ENCODE measurements at places on chromosomes 16 and 17.
A peak's percentile ranks its signal among the peaks of the same experiment; 100 is the strongest.

DNA sequence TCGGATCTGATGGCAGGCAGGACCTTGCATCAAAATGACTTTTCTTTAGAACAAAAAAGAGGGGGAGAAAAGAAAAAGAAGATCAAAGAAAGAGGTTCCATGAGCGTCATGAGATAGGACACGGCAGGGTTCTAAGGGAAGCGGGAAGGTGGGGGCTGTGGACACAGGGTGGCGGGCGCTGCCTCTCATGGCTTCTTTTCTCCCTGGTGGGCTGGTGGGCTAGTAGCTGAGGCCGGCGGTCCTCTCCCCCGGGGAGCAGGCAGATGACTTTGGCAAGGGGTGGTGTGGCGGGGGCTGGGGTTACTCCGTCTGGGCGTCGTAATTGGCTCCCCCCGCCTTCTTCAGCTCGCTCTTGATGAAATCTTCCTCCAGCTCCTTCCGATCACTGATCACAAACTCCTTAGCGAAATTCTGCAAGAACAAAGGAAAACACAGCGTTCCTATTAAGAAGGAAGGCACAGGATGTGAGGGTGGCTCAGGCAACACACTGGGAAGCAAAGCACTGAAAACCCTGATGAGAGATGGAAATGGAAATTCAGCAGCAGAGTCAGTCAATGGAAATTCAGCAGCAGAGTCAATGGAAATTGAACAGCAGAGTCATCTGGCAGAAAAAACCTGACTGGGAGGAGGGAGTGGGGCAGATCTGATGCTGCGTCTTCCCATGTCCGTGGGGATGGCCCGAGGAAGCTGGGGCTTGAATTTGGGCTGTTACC, 51.2 kb downstream of the COTL1 start:
- DNase-seq, result no peak

- peak; percentile 95 for DNase-seq
Measured at GRCh38 chr17:41464682-41465081, 2.5 kb downstream of the KRT32 start.

DNA sequence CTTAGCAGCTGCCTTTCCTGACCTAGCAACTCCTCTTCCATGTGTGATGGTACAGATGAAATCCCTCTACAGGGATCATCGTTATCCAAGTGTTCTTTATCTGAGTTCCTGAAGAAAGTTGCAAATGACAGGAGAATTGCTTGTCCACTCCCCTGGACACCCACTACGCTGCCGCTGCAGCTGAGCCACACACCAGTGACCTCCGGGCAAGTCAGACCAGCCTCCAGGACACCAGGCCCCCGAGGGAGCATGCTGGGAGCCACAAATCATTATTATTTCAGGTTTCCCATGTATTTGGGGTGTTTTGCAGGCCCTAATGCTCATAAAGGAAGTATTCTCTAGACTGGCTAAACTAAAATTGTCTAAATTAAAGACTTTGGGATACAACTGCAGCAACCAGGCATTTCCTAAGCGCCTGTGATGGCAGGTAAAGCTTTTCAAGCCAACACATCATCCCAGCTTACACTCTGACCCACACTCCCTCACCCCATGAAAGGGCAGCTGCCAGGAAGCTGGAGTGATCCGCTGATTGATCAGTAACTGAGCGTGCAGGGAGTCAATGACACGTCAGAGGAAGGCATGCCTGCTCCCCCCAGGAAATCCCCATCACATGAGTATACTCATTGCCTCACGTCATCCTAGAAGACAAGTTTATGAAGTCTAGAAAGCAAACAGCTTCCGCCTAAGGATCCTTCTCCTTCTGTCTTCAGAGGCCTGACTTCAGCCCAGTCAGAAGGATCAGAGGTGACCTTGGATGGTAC, 14.4 kb downstream of the FA2H start:
- DNase-seq, result no peak

- no peak for DNase-seq
Measured at GRCh38 chr16:53219371-53219770, 164.6 kb downstream of the CHD9 start.

DNA sequence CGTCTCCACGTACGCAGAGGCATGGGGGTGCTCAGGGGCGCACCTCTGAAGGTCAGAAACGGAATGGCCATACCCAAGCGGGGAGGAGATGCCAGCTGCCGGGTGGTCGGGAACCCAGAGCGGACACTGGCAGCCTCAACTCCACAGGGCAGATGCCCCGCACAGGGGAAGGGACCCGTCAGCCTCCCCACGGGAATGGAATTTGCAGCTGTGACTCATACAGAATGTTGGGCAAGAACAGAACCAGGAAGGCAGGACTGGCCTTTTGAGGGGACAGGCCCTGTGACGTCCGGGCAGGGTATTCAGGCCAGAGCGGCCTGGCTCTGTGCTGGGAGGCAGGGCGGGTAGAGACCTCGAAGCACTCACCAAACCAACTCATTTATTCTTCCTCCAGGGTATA, 7.5 kb downstream of the TK1 start:
- no peak for DNase-seq

GRCh38 chr16:27027971-27028370, 38.8 kb upstream of the C16orf82 start:
- no peak for DNase-seq

DNA sequence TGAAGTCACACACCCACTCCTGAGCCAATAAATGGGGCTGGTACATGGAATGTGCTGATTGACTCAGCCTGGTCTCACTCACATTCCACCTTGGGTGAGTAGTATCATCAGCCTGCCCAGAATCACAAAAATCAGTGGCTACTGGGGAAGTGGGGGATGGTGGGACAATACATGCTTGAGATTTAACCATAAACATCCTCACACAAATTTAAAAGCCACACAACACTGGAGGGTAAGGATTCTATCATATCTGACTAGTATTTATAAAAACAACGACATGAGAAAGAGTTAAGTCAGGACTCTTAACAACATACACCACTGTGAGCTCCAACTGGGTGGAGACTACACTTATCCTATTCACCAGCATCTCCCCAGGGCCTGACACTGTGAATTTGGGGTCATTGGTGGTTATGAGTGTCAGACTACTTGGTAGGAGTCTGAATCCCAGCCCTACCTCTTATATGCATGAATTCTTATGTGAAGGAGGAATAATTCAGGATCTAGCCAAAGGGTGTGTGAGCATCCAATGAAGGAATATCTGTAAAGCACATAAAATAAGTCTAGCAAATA, 26.0 kb upstream of the IRX6 start:
- DNase-seq, result peak; percentile 15

DNA sequence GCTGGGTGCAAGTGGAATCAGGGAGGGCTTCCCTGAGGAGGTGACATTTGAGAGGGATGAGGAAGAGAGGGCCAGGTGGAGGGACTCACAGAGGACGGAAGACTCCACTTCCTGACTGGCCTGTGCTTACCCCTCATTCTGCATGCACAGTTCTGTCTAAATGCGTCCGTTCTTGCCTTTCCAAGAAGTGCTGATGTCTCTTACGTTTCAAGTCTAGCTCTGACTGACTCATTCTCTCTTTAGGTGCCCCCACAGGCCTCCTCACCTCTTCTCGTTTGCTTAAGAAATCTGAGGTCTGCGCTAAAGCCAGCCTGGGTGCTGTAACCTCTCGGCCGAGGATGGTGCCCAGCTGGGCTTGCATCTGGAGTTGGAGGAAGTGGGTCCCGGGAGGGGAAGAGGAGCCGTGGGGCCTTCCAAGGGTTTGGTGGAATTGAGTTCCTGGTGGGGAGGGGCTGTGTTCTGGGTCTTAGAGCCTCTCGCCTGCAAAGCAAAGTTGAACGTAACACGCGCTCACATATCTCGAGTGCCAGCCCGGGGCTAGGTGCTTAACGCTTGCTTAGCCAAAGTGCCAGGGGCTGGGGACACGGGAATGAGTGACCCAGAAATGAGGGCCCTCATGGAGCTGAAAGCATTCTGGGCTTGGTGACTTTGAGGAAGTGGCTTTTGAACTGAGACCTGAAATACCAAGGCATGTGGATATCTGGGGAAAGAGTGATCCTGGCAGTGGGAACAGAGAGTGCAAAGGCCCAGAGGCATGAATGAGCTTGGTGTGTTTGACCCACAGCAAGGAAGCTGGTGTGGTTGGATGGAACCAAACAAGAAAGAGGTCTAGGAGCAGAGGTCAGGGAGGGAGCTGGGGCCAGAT, 4.8 kb downstream of the IL4R start:
- DNase-seq, result no peak

DNA sequence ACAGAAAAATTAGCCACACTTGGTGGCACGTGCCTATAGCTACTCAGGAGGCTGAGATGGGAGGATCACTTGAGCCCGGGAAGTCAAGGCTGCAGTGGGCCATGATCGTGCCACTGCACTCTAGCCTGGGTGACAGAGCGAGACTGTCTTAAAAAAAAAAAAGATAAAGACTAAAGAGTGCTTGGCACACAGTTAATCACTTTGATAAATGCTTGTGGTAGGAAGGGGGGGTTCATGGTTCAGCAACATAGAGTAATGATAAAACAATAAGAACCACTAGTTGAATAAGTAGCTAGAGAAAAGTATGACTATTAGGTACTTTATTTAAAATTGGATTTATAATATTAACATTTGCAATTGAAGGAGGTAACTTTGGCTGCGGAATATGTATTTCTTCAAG, 43.3 kb downstream of the USP32 start:
- DNase-seq, result no peak

- no peak for DNase-seq
Measured at GRCh38 chr17:48025904-48026501, 11.6 kb downstream of the COPZ2 start.

GRCh38 chr16:82967424-82967823, 340.7 kb downstream of the CDH13 start:
- no peak for DNase-seq

GRCh38 chr16:10256784-10257641, 74.8 kb upstream of the GRIN2A start:
- peak; percentile 2 for DNase-seq

DNA sequence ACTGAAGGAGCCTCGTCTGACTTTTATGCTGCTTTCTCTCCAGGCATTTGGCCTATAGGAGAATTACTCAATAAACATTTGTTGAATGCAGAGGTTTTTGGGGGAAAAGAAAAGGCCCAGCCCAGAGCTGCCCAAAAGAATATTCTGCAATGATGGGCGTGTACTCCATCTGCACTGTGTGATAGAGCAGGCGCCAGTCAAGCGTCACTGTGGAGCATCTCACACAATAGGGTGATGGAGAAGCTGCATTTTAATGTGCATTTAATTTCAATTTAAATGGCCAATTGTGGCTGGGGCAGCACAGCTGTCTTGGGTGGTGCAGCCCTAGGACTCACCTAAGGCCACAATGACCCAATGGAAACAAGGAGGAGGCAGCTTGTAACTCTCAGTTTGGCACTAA, 20.6 kb downstream of the GLYR1 start:
- no peak for DNase-seq

DNA sequence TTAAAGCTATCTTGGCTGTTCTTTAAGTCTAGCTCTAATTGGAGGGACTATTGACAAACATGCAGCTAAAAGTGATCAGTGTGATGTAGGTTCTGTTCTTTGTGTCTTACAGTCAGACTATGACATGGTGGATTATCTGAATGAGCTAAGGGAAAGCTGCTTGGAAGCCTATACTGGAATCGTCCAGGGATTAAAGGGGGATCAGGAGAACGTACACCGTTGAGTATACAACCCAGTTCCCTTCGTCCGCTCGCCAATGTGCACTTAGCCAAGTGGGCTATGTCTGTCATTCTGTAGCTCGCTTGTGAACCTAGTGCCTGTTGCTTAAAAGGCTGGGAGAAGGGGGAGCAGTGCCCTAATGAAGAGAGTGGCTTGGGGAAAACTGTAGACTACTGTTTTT, 15.8 kb upstream of the TBKBP1 start:
- DNase-seq, result no peak

GRCh38 chr17:58587713-58588117, 73.3 kb upstream of the MTMR4 start:
- peak; percentile 12 for DNase-seq

GRCh38 chr16:12449795-12450194, 353.9 kb downstream of the CPPED1 start:
- DNase-seq, result no peak

DNA sequence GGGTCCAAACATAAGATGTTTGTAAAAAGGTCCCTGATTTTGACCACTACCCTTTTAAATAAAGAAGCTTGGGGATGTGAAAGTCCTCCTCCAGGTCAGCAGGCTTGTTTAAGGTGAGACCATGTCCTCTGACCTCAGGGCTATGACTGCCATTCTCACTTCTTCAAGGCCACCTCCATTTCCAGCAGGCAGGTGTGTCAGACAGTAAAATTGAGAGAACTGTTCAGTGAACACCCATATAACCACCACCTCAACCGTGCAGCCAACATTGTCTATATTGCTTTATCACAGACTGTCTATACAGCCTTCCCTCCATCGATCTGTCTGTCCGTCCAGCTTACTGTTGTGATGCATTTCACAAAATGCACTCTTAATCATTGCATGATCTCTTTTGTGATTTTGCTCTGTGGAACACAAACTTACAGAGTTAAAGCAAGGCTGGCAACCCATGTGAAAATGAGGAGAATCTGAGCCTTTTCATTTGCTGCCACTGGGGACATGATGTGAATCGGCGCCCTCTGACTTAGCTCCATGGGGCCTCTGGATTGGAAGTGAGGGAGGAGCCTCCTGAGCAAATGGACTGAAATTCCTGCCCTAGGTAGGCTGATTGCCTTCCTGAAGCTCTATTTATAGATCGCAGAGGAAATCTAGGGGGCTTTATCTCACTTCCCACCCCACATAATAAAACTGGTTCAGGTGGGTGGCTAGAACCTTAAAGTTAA, 53.8 kb downstream of the ZNRF1 start:
- no peak for DNase-seq

GRCh38 chr16:19841184-19841583, 43.5 kb downstream of the GPRC5B start:
- DNase-seq, result no peak

DNA sequence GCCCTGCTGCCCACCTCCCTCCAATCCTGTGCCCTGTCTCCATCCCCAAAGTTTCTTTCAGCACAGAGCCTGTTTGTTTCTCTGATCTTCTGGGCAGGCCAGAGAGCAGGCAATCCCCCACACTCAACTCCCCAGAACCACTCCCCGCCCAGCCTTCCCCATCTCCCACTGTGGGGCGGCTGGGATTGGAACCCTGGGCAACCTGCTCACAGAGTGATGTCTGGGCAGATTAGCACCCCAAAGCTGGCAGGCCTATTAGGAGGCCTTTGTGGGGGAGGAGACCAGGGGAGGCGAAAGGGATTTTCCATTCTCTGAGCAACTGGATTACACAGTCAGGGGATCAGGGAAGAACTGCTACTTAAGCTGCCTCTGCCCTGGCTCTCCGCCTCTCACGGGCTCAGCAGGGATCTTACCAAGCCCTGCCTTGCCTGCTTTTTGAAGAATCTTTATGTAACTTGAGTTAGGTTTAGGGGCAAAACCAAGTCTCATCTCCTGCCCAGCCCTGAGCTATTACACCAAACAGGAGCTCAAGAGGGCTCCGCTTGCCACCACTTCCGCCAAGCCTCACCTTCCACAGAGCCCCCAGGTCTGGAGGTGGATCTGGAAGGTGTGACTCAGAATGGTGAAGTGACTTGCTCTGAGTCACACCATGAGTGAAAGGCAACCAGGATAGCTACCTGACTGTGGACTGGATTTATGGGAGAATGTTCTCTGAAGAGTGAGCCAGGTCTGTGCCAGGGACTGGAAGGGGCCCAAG, 16.0 kb upstream of the LHX1 start:
- DNase-seq, result no peak

- peak; percentile 17 for DNase-seq
Measured at GRCh38 chr17:68512960-68513474, 787 bp downstream of the PRKAR1A start.

All from GM04504 (cell line).